IPS DF 6.9 (cell line): ENCODE measurements at places on chromosomes 6 and 20.

- DNase-seq: no peak
Measured at GRCh38 chr20:23050076-23050838, 785 bp upstream of the THBD start.

DNA sequence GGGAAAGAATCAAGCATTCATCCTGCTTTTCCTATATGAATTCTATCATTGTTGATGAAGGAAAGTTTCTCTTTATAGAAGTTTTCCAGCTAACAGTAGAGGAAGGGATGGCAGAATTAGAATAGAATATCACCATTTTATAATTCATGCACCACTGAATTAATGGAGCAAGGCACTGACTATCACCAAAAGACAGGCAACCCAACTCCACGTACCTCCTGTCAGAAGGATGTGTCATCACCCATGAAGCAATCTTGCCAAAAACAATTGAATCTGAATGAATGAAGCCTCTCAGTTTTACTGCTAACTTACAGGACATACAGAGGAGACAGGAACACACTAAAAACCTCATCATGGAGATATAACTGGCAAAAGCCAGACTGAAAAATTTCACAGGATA, 122.4 kb downstream of the NFATC2 start:
- DNase-seq: no peak

DNA sequence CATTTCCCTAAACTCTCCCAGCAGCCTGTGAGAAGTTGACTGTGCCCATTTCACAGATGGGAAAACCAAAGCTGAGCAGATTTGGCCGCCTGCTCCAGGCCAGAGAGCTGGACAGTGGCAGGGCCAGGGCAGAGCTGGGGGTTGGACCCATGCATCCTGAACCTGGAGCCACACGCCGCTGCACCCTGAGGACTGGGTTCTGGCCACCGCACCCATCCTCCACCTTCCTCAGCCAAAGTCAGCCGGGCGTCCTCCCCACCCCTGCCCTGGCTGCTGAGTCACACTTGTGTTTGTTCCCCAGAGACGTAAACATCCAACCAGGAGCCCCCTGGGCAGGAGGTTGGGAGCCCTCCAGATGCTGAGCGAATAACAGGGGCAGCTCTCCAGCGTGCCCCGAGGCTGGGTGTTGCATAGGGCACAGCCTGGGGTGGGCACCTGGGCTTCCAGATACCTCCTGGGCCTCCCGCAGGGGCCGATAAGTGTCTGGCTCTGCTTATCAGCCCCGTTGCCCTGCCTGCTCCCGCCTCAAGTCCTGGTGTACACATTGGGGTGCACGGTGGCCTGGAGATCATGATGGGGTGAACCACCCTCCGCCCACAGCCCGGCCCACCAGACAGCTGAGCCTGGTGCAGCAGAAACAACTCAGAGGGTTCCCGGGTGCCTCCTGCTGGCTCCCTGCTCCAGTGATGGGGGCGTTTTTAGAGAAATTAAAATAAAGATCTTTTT, 23.8 kb downstream of the RBM38 start:
- no peak for DNase-seq

DNA sequence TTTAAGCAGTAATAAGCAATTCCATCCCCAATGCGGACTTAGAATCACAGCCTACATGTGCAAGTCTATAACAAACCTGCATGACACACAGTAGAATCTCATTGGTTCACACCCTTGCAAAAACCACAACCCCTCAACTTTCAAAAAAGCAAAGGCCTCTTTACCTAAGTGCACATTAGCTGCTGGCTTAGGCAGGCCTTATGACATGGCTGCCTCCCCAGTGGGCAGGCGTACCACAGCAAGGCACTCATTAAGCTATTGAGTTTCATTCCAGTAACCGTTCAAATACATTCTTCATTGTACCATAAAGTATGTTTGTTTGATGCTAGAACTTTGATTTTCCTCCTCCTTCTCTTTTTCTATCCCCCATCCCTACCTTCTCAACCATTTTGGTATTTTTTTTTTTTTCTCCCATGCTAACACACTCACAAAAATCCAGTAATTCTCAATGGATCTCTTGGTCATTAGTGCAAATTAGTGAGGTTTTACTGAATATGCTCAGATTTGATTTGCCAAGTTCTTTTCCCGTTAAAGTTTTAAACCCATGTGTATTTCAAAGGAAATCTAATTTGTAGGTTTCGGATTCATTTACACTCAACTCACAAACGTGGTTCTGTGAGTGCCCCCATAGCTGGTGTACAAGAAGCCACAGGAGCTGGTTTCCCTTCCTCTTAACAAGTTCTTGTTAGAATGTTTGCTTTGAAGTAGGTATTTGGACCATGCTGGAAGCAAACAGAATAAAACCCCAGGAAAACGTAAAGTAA, 460.4 kb upstream of the RUNX2 start:
- no peak for DNase-seq

GRCh38 chr20:63345328-63346100, 15.6 kb downstream of the CHRNA4 start:
- no peak for DNase-seq

DNA sequence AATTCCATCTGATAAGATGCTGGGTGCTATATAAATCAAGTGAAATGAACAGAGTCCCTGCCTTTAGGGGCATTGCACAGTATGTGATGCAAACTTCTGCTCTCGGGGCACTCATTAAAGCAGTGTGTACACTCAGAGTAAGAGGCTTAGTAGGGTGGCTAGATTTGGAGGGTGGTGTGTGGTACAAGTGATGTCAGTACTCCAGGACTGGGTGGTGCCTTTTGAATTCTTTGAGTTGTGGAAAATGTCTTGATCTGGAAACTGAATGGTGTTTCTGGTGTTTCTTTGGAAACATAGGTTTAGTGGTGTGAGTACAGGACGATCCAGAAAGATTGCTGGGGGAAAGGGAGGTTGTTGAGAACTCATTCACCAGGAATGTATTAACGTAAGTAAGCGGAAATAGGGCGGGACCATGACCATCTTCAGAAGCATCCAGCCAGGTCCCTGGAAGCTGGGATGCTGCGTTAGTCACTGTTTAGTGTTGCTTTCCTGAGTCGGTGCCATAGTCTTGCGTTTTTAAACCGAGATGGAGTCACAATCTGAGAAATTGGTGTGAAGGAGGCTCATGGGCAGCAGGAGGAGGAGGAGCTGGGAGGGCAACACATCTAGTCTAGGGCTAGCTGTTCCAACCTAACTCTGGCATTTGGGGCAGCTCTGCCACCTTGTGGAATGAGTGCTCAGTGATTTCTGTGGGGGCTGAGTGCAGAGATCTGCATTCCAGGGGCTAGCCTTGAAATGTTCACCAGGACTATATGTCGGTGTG, 70.3 kb downstream of the SCAND1 start:
- DNase-seq: peak; percentile 43
